ENCODE measurements at places on chromosomes 5 and 9.

DNA sequence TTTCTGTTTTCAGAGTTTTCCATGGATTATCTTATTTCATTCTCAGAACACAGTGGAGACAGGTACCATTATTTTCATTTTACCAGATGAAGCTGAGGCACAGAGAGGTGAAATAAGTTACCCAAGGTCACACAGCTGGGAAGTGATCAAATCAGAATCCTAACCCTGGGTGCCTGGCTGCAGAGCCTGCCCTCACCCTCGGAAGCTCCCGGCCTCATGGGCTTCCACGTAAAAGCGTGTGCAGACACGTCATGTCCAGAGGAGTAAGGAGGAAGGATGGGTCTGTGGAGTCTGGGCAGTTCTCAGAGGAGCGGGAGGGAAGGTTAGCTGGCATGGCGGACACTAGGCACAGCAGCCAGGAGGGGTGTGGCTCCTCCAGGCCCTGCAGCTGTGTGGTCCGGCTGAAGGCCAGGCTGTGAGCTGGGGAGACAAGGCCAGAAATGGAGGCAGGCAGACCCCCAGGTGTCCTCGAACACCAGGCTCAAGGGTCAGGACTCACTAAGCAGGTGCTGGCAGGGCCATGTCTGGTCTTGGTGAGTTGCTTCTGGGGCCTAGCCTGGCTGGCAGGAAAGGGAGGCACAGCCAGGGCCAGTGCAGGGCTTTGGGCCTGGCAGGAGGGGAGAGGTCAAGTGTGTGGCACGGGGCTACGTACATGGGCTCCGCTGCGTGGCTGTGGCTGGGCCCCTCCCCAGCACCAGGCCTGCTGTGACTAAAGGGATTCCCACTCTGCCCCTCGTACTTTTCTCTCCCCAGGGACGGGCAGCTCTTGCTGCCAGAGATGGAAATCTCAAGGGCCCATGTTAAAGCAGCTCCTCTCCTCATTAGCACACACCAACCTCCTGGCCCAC is 5.6 kb downstream of the TBC1D9B start:
- DNase-seq = no peak

DNA sequence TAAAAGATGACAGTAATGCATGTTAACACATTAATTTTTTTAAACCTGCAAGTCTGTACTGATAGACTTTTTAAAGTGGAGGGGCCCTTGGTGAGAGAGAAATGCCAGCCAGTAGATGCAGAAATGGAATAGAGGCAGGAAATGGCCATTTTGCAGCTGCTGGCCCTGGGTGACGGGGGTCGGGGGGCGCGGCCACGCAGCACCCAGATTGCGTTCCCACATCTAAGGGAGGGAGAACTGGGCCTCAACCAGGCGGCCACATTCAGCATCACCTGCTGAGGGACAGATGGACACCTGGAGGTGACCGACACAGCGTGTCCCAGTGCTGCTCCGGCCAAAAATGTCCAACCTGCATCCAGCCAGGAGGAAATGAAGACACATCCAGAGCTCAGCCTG is 6.3 kb upstream of the CLIC3 start:
- DNase-seq = no peak

DNA sequence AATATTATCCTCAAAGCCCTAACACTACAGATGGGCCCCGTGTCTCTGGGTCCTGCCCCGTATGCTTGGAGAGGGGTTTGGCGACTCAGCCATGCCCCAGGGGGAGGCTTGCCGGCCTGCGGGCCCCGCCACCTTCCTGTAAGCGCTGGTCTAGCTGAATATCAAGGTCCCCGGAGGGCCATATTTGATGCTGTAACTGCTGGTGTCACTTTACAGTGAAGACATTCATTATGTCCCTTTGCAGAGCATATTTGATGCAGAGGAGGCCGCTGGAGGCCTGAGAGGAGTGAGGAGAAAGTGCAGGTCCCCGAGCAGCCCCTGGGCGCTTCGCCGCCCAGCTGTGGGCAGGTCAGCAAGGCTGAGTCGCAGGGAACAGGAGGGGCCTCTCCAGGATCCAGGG is 16.8 kb downstream of the IRX4 start:
- no peak for DNase-seq

DNA sequence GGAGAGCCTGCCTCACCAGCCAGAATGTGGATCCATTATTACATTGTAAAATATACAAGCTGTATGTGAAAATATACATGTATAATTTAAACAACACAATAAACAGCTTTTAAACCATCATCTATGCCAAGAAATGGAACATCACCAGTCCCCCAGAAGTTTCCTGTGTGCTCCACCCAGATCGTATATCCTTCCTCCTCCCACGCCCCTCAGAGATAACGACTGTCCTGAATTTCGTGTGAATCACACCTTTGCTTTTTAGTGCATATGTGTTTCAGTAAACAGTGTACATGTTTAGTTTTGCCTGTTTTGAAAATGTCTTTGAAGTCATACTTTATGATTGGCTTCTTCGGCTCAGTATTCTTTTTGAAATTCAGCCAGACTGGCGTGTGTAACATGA is 134.6 kb upstream of the MYO10 start:
- DNase-seq = no peak

- DNase-seq = no peak
Observed at GRCh38 chr5:167861129-167861927, 430.1 kb upstream of the WWC1 start.

DNA sequence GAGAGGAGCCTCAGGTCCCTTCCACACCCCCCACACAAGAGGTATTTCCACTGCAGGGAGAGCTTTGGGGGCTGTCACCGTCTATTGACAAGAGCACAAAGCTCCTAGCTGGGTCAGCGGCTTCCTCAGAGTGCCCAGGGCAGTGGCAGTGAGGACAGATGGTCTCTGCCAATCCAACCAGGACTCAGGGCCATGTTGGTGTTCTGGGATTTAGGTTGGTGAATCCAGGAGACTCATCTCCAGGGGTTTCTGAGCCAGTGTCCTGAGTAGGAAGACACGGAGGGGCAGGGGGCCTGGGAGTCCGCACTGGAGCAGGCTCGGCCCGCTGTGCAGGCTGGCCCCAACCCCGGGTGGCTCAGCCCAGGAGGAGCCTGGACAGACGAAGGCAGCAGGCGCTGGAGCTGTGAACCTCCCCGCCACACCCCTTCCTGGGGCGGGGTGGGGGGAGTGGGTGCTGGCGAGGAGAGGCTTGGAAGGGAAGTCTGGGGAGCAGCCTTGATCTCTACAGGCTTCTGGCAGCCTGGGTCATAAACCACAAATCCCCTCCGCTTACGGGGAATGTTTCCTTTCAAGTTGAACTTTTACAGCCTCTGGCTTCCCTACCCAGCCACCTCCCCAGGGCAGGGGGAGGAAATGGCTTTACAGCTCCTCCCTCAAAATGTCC is 19.6 kb downstream of the CRB2 start:
- no peak for DNase-seq

GRCh38 chr5:128406803-128407202 is 131.2 kb downstream of the FBN2 start:
- DNase-seq = no peak

DNA sequence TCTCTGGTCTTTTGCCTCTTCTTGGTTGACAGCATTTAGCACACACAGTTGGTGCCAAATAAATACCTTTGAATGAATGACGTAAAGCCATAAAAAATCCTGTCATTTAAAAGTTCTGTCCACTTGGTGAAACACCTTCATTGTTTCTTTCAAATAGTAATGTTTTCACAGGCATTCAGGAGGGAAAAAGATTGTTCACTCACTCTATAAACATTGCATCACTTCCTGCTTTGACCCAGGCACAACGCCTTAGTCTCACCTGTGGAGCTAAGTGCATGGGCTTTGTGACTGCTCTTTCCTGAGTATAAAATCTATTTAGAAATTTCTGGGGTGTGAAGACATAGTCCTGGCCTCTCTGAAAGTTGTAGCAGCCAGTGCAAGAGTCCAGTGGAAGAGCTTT is 88.9 kb upstream of the CXCL14 start:
- DNase-seq = peak; percentile 6

DNA sequence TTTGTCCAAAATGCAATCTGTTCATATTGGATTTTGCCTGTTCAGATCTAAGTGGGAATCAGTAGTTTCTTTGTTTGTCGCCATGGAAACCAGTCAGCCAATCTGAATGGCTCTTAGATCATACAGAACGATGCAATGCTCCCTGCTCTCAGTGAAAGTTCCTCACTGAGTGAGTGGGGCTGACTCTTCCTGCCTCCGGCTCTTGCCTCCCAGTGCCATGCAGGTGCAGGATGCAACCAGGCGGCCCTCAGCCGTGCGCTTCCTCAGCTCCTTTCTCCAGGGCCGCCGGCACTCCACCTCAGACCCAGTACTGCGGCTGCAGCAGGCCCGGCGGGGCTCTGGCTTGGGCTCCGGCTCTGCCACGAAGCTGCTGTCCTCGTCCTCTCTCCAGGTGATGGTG is at the start of gene PTPDC1:
Gene PTPDC1 (plus strand): TSS at position 151 of the 400 bp plus-strand sequence. CDS start 67 bp downstream, at position 218.
- DNase-seq = no peak

GRCh38 chr9:121538221-121538620 is 38.6 kb upstream of the GGTA1 start:
- DNase-seq = no peak

DNA sequence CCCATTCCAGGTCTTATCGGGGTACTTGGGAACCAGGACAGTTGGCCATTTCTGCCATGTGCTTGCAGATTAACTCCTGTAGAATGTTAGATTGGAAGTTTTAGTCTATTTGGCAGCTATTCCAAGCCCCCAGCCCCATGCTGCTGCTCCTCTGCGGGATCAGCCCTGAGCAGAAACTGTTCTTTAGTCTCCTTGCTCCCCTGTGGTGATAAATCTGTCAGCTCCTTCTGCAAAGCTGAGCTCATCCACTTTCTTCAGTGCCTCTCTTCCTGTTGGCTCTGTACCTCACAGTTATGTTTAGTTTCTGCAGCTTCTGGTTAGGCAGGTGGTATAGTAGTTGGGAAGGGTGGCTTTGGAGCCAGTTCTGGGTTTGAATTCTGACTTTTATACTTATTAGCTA is 170.4 kb downstream of the GRIA1 start:
- DNase-seq = no peak

DNA sequence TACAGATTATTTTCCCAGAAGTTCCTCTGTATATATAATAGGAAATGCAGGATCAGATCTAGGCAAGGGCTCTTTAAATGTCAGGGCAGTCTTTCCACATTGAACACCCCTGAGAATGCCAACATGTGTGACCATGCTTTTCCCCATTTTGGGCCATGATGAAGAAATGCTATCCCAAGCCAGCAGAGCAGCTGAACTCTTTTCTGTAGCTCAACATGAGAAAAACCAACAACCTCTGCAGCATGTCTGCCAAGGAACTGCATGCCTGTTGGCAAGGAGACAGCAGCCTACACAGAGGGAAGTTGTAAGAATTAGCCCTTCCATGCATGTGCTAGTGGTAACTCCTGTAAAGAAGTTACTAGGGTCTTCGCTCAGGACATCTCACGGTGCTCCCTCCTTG is 9.5 kb upstream of the IFNK start:
- DNase-seq = no peak

GRCh38 chr9:130307667-130307943 is 42.0 kb downstream of the HMCN2 start:
- DNase-seq = no peak

DNA sequence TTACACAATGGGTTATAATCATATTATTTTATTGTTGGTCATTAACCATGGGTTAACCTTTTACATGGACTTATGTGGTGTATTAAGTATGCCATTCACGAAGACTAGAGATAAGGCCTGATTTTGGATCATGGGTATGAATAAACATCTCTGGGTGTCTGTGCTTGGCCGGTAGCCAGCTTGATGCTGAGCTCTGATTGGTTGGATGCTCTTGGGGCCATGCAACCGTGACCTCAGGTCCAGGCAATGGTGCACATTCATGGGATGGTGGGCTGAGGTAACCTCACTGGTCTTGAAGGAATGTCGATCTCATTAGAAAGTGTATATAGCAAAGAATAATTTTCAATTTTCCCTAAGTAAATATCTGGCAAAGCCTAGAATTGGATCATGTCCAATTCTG is 158.2 kb upstream of the IL12B start:
- no peak for DNase-seq

DNA sequence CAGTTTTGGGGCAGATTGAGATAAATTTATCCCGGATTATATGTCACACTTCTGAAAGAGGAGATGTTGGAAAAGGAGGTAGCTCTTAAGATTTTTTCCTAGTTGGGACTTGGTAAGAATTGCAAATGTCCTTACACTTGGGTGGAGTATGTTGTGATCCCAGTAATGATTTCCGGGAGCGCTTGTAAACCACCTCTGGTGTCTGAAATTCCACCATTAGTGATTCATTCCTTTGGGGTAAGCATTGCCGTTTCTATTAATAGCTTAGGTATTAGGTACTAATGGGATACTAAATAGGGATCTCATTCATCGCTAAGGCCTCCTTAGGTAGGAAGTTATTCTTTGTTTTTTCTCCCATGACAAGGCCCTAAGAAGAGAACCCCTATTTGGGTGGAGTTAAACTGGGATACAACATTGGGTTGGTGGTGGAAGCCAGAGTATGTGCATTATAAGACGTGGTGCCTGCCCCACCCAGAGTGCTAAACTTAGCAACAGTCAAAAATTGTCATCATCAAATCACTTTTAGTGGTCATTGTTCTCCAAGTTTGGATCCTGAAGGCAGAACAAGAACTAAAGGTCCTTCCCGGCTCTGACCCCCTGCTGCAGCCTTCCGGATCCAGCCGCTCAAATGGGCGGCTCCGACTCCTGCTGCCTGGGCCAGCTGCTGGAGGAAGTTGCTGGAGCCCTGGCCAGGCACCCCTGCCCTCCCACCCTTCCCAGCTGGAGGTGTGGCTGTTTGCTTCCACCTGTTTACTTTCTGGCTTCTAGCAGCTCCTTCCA is 31.7 kb upstream of the DAB2IP start:
- DNase-seq = no peak

- peak; percentile 48 for DNase-seq
Observed at GRCh38 chr9:137534256-137535119, 15.7 kb downstream of the PNPLA7 start.

DNA sequence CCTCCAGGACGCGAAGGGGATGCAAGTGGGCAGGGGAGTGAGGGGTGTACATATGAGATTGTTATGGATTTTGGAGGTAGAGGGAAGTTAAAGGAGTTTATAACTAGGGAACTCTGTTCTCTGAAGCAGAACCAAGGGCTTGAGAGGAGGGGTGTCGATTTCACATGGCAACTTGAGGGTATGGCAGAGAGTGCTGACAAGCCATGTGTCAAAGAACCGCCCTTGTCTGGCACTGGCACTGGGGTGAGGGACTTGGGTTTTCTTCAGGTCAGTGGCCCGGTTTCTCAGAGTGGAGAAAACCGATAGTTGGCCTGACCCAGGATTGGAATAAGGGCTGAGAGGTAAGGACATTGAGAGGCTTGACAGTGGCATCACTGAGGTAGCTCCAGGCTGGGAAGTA is 47.7 kb upstream of the TESK1 start:
- DNase-seq = no peak

All from NCI-H748 treated with DMSO at 0.1 percent for 48 hours (cell line).